ENCODE measurements at places on chromosomes 12 and 14.

DNA sequence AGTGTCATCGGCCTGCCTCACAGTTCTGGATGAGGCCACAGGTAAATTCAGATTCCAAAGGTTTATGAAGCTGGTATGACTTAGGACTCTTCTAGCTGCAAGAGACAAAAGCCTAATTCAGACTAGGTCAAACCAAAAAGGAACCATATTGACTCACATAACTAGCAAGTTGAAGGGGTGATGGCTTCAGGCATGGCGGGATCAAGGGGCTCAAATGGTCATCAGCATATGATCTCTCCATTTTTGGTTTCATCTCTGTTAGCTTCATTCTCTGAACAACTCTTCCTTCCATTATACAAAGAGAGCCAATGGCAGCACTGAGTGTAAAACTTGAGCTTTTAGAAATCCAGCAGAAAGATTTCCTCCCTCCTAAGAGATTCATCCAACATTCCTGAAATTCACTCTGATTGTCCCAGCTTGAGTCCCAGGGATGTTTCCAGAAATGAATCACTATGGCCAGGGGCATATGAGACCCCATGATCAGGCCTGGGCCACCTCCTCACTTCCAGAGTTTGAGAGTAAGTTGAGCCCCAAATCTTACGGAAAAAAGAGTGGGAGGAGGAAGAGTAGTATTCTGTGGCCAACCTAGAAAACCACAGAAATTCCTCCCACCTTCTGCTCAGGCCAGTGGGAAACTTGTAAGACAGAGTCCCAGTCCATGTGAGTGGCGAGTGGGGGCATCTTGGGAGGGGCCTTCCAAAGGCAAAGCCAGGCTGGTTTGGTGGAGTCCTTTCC lies 2.0 kb upstream of the MAP1LC3B2 start:
- no peak for DNase-seq

- DNase-seq, result no peak
Measured at GRCh38 chr14:39614297-39614923, 182.2 kb upstream of the FBXO33 start.

- DNase-seq, result no peak
Measured at GRCh38 chr12:73656375-73656774, 881.3 kb upstream of the ATXN7L3B start.

GRCh38 chr12:1353451-1353850 lies 240.9 kb downstream of the FBXL14 start:
- DNase-seq, result no peak

- DNase-seq, result peak; percentile 10
Measured at GRCh38 chr14:99819514-99819913, 26.3 kb downstream of the EML1 start.

- DNase-seq, result no peak
Measured at GRCh38 chr14:24436355-24437019, 6.1 kb downstream of the SDR39U1 start.

DNA sequence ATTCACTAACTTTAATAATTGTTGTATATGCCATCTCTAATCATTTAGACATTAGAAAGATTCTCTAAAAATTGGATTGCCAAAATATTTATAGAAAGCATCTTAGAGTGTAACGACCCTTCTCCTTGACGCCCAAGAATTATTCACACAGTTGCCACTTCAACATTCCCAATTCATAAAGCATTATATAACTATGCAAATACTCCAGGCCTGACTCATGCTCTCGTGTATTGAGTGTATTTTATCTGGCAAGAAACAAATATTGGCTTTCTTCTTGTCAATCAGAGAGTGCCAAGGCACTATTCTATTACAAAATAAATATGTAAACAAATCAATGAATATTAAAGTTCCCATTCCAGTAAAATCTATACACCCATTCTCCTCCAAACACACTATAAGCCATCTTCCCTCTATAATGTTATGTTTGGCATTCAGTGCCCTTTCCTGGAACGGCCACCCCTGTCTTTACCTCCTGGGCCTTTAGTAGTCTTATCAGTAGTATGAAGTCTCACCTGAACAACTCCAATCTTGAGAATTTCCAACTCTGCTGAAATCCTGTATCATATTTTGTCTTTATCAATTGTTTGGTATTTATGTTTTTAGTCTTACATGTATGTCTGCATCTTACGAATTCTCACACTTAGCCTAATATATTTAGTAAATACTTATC lies 182.6 kb downstream of the PIK3C2G start:
- DNase-seq, result no peak

- DNase-seq, result no peak
Measured at GRCh38 chr12:92938018-92938417, 8.9 kb upstream of the EEA1 start.

DNA sequence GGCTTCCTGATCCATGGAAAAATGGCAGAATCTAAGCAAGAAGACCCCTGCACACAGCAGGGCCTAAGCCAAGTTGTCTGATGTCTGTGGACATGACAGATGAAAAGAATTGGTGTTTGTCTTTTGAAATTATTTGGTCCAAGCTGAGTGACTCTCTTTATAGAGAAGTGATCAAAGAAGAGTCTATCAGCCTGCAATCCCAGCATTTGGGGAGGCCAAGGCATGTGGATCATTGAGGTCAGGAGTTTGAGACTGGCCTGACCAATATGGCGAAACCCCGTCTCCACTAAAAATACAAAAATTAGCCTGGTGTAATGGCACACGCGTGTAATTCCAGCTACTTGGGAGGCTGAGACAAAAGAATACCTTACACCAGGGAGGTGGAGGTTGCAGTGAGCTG lies 64.8 kb upstream of the TUNAR start:
- DNase-seq, result no peak

DNA sequence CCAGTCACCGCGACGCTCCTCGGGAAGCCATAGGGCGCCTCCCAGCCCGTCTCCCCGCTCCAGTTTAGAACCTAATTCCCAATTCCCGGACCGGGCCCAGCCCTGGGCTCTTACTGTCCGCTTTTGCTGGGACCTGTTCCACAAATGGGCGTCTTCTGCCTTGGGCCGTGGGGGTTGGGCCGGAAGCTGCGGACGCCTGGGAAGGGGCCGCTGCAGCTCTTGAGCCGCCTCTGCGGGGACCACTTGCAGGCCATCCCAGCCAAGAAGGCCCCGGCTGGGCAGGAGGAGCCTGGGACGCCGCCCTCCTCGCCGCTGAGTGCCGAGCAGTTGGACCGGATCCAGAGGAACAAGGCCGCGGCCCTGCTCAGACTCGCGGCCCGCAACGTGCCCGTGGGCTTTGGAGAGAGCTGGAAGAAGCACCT lies 797 bp downstream of the UNG start:
- DNase-seq, result no peak

GRCh38 chr12:30961030-30961429 lies 34.5 kb downstream of the TSPAN11 start:
- DNase-seq, result no peak

DNA sequence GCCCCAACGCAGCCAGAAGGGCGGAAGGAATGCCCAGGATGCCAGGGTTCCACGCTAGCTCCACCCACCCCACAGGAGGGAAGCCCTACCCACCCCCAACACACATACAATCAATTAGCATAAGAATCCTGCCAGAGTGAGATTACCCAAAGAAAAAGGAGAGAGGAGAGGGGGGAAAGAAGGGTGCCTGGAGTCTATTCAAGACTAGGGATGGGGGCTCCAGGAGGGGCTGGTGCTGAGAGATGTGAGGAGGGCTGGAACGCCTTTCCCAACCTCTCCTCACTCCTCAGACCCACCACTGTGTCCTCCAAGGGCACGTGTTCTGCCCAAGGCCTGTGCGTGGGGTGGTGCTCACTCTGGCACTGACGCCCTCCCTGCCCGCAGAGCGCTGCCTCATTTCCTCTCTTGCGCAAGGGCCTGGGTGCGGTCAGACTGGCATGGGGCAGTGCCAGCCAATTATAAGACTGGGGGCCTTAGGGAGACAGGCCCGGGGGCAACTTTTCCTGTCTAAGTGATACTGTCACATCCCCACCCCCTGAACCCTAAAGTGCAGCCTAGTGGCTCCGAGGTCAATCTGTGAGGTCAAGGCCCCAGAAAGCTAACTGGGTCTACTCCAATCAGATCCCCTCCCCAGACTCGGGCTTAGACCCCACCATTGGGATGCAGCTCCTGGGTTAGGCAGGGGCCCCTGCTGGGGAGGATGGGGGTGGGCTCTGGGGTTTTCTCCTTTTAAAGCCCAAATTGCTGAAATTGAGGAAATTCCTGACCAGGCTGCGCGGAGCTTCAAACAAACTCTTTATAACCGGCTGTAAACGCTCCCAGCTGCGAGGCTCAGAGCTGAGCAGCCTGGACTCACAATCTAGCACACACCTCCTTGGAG lies 10.2 kb upstream of the ITGB7 start:
- DNase-seq, result no peak
